NCI-H510A treated with DMSO at 0.1 percent for 48 hours (cell line): ENCODE measurements at places on chromosomes 12 and 14.

DNA sequence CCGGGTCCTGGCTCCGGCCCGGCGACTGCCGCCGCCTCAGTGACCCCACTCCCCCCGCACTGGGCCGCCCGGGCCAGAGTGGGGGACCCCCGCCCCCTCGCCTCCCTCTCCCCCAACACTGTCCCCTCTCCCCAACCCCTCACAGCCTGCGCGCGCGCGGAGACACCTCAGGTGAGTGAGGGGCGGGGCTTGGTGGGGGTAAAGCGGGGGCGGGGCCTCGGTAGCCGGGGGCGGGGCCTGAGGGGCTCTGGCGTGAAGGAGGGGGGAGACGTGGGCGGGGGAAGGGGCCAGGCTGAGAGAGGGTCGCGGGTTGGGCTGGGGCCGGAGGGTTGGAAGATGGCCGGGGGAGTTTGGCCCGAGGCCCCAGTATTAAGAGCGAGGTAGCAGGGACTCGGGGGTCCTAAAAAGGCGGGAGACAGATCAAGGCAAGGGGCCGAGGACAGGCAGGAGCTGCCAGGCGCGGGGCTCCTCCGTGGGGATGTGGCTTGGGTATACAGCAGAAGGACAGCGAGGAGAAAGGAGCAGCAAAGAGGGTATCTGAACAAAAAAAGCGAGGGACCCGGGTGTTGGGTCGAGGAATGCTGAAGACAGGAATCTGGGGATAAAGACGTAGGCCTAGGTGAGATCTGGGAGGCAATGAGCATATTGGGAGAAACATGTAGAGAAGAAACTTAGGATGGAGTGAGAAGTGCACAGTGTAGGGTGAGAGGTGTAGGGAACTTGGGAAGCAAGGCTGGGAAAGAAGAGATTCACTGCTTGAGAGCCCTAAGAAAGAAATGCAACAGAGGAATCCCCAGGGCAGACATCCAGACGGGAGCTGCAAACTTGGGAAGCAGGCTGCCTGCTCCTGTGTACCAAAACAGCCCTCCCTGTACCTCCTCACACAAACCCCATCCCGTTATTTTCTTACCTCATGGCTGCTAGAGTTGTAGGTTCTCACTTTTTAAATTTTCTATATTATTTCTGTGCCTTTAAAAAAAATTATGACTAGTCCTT is 10.8 kb downstream of the SUOX start:
- peak; percentile 39 for DNase-seq

- no peak for DNase-seq
Observed at GRCh38 chr14:56219666-56220413, 101.6 kb downstream of the PELI2 start.

DNA sequence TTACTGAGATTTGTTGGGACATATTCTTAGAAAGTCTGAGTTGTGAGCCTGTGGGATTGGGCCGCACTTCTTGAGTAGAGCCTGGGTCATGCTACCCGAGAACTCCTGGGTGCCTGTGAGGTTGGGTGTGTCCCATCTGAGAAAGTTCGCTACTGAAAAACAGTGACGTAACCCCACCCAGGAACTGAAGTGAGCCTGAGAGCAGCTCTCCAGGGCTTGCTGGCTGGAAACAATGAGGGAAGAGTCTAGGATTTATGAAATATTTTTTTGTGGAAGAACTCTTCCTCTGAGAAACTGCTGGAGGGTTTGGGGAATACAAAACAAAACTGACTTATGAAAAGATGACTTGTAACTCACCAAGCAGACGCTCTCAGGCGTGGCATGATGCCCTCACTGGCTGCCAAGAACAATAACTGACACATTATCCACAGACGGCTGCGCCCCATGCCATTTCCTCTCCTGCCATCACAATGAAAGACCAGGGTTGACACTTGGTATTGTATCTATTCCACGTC is 69.2 kb downstream of the RASSF3 start:
- DNase-seq: peak; percentile 86

GRCh38 chr12:92784797-92785562 is 82.2 kb downstream of the PLEKHG7 start:
- peak; percentile 93 for DNase-seq

GRCh38 chr12:47992776-47993175 is 11.5 kb downstream of the COL2A1 start:
- no peak for DNase-seq

- peak; percentile 62 for DNase-seq
Observed at GRCh38 chr14:55026441-55026792, 482 bp downstream of the WDHD1 start.

DNA sequence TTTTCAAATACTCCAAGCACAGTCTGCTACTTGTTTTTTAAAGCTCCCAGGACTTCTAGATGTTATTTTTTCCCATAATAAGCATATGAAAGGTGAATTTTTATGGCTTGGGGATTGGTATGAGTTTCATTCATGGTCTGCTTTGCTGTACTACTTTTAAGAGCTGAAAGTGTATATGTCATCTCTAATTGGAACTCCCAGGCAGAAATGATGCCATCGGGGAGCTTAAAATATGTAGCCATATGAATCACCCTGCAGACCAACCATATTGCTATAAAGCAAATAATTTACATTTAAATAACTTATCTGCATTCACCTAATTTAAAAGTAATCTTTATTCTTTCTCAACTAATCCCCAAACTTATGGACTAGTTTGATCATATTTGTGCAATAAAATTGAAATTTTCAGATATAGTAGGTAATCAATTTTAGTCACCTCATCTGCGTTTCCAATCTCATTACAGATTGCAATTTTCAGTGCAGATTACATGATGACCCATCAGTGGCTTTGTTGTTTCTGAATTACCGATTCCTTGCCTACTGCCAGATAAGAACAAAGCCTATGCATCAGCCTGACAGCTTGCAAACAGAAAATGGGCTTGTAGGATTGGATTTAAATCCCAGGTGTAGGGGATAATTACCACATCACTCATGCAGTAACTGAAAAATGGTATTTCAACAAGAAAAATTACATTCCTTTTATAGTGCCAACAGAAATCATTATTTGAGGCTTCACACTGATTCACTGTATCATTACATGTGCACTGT is 689.4 kb downstream of the NOVA1 start:
- DNase-seq: no peak
